ENCODE measurements at places on chromosomes 7 and 10.

DNA sequence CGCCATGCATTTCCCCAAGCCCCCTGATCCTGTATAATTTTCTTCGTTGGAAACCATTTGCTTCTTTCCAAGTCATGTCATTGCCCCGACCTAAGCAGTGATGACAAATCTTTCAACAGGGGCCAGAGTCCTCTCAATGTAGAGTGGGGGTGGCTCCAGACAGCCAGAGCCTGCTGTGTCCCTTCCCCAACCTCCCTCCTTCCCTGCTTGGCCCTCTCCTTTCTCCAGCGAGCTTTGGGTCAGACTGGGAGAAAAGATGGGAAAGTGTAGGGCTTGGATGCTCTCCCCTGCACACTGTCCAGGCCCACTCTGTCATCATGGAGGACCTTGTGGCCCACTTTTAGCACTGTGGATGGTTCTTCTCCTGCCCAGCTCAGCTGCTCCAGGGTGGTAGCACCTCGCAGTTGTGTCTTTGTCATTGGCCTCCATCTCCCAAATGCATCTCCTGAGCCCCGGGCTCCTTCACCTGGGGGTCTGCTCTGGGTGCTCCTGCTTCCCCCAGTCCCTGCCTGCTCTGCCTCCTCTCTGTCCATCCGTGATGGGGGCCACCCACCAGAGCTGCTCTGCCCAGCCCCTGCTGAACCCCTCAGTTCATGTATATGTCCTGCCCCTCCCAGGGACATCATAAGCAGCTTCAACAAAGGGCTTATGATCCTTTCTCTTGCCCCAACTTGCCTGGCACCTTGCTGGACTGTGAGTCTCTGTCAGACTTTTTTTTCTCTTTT, 37.5 kb downstream of the BTBD16 start:
- no peak for DNase-seq

DNA sequence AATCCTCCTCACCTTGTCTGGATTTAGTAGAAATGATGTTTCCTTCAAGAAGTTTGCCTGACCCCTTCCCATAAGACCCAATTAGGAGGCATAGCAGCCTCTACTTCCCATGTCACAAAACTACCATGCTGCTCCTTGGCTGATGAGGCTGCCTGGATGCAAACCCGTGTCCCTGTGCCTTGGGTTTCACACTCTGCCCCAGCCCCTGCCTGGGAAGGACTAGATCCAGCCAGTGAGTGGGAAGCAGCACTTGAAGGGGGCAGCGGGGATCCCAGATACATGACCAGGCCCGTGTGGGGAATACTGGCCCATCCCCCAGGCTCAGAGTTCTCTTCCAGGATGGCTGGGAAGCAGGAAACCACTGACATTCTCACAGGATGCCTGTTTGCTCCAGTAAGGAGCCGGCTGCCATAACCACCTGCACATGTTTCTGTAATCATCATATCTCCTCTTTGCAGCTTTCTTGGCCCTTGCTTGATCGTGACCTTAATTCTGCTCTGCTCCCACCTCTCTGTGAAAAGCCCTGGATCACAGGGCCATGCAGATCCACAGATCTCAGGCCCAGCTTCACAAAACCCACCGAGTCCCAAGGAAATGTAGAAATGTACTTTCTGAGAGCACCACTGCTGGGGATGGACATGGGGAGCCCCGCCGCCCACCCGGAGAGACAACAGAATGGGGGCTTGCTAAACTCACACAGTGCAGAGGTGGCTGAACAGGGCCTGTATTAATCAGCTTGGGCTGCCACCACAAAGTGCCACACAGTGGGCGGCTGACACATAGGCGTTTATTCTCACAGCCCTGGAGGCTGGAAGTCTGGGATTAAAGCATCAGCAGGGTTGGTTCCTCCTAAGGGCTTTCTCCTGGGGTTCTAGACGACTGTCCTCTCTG, 287.8 kb upstream of the IGFBP3 start:
- DNase-seq, result no peak

DNA sequence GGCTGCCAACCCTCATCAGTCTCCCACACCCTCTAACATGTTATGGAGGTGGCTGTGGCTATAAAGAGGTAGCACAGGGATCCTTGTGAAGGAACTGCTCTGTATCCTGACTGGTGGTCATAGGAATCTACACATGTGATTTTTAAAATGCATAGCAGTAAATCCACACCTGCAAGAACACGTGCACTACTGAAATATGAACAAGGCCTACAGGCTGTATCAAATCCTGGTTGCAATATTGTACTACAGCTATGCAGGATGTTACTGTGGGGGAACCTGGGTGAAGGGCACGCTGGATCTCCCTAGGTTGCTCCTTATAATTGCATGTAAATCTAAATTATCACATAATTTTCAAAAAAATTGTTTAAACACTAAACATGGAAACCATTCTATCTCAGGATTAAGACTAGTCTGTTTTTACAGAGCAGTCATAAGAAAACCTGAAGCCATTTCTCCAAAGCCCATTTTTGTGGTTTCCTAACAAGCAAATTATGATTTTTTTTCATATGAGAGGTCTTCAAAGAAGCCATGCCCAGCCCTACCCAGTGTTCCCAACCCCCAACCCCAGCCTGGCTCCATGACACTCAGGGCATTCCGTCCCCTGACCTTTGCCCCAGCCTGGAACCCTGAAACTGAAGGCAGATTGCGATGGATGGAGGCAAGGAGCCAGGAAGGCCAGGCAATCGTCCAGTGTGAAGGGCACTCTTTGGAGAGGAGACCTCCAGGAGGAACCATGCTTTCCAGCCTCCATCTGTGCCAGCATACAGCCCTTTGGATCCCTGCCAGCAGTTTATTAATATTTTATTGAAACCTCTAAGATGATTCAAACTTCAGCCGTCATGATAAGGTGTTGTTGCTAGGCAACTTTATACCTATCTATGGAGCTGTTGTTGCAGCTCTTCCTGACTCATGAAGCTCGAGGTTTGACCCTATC, 161.0 kb downstream of the GRID1 start:
- no peak for DNase-seq

DNA sequence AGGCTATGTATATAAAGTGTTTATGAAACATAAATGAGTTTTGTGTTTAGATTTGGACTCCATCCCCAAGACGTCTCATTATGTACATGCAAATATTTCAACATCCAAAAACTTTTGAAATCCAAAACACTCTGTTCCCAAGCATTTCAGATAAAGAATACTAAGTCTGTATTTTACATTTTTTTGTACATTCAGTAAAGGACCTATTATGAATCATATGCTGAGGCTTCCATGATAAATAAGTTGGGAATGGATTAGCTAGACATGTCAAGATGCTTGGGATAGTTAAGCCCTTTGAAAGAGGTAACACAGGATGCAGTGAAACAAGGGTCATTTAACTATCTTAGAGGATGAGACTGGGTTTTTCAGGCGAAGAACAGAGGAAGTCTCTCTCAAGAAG, 262.9 kb downstream of the SNX13 start:
- no peak for DNase-seq

GRCh38 chr10:74373059-74373458, 222.0 kb downstream of the ADK start:
- DNase-seq, result no peak
